Heart right ventricle (tissue), 16 donors: ENCODE measurements at places on chromosomes 3 and 15. TPM values are rescaled to one million over a fixed set of nuclear protein-coding genes. Genes with fewer than 3 reads are reported as not detected.

Gene THUMPD3
- polyA plus RNA-seq: 40.7 TPM

- no peak for DNase-seq
Measured at GRCh38 chr3:111769110-111769991, 89.7 kb upstream of the PHLDB2 start.

GRCh38 chr3:141643796-141644195 lies 94.3 kb upstream of the RNF7 start:
- no peak for DNase-seq

Gene CCDC13
- 0.52 TPM for polyA plus RNA-seq

GRCh38 chr15:40942337-40942854 lies 10.9 kb upstream of the CHAC1 start:
- no peak for DNase-seq

DNA sequence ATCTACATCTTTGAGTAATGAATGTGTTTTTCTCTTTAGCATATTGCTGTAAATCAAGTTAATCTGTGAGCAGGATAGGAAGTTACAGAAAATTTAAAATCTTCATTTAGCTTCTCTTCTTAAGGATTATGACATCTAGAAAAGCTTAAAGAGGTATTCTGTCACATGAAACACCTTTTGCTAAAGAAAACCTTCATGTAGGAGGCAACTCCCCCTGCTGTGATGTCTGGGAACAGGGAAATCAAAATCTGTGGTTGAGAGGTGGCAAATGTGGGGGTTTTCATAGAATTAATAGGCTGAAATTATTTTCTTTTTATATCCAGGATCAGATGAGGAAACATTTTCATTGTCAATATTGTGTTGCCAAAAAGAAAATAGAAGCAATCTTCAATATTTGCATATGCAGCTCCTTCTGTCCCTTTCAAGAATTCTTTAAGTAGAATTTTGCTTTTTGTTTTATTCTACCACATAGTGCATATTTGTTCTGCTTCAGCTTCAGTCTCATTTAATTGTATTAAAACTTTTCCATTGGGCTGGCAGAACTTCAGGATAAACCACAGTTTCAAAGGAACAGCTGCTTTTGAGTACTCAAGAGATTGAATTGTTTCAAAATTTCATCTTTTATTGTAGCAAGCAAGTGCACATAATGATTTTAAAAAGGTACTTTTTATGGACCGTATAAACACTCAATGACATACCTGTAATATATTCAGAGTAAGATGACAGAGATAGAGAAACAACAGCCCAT lies 128.4 kb downstream of the RAP2B start:
- no peak for DNase-seq

- no peak for DNase-seq
Measured at GRCh38 chr3:105398437-105398836, 31.7 kb downstream of the ALCAM start.

DNA sequence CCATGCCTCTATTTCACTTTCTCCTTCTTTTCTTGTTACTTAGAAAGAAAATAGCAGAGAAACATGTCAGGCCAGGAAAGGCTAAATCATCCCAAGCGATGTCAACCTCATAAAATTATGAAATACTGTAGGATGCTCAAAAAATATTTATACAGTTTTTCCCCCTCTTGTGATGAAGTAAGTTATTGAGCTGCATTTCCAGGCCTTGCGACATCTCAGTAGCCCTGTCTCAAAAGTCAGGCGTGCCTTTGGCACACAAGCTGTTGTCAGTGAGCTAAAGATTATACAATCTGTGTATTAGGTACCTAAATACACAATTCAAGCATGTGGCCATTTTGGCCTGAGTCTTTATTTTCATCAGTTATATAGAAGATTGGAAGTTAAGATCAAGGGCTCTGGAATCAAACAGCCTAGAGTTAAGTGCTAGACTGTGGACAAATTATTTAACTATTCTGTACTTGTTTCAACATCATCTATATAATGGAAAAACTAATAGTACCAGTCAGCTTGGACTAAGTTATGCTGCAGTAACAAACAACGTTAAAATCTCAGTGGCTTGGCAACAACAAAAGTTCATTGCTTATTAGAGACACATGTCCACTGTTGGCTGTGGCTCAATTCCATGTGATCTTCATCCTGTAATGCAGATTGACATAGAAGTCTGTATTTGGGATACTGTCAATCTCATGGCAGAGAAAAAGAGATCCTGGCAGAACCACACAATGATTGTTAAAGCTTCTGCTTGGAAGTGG lies 406.4 kb upstream of the PROK2 start:
- DNase-seq: no peak

GRCh38 chr15:63156755-63157117 lies 541 bp downstream of the RPS27L start:
- peak; percentile 19 for DNase-seq

Gene PARP15
- polyA plus RNA-seq: 1.5 TPM

Gene MUC20
- polyA plus RNA-seq: 0.36 TPM

GRCh38 chr3:52880474-52880873 lies 16.9 kb downstream of the STIMATE start:
- DNase-seq: no peak

DNA sequence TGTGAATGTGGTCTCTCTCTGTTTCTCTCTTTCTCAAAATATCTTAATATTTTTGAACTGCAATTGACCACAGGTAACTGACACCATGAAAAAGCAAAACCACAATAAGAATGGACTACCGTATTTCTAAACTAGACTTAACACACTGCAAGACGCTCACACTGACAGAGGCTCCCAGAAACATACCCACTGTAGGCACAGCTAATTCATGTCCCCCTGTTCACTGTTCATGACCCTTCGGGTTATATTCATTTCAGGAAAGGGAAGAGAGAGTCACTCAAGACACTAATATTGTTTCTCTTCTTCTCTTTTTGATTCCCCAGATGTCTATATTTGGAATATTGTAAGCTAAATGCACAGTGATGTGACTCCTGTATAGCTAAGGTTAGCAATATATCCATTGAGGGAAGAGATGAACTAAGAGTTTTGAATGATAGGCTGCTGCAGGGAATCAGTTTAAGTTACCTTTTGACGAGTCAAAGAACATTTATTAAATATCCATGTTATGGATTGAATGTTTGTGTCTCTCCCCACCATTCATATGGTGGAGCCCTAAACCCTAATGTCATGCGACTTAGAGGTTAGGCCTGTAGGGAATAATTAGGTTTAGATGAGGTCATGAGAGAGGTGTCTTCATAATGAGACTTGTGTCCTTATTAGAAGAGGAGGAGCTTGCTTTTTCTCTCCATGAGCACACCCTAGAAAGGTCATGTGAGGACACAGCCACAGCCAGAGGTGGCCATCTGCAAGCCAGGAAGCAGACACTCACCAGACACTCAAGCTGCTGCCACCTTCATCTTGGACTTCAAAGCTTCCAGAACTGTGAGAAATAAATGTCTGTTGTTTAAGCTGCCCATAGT lies 216.6 kb upstream of the GRM7 start:
- DNase-seq: no peak

DNA sequence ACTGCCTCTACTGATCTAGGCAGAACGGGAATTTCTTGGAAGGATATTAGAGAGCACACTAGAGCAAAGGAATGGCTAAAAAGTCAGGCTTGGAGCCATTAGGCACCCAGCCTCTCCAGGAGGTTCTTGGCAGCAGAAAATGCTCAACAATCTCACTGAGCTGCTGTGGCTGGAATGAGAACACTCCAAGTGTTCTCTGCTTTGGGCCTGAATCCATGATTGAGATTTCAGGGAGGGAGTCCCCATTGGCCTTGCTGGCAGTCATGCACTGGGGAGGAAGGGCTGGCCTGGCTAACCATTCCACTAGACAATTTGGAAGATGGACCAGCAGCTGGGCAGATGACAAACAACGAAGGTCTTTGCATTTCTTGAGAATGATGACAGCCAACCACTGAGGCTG lies 362.6 kb downstream of the SHQ1 start:
- DNase-seq: peak; percentile 48

Gene SEMA3G
- polyA plus RNA-seq: 13.1 TPM

- DNase-seq: peak; percentile 14
Measured at GRCh38 chr15:62624547-62625378, 417.8 kb upstream of the TPM1 start.

Gene ADGRG7
- polyA plus RNA-seq: not detected

DNA sequence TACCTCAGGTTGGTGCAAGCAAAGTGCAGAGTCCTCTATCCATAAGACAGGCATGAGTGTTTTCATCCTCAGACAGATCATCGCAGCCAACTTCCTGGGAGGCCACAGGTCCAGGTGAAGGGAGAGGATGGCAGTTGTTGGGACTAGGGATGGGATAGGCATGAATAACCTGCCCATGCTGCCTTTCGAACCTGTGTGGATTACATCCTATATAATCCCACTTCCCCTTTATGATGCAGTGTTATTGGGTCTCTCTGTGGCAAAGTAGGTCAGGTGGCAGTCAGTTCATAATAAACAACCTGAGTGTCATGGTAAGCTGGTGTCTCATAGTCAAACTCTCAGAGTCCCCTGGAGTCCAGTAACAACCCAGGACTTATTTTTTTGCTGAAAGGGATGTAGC lies 40.4 kb downstream of the CCR3 start:
- no peak for DNase-seq

Gene AADACL2
- not detected for polyA plus RNA-seq

DNA sequence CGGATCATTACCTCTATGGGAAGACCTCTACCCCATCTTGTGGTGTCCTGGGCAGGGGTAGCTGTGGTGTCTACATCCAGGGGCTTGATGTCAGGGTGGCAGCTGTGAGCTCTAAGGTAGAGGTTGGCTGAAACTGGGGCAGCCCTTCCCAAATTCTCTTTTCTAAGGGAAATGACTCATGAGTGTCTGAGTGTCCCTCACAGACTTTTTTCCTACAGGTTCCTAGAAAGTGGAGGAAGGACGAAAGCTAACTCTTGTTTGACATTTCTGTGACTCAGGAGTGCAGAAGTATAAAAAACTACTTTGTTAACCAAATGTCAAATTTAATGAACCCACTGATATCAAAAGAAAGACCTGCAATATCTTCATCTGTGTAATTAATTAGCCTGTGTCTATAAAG lies 481.5 kb downstream of the PDCD6IP start:
- no peak for DNase-seq

GRCh38 chr15:65086680-65087111 lies 10.2 kb downstream of the KBTBD13 start:
- DNase-seq: no peak

DNA sequence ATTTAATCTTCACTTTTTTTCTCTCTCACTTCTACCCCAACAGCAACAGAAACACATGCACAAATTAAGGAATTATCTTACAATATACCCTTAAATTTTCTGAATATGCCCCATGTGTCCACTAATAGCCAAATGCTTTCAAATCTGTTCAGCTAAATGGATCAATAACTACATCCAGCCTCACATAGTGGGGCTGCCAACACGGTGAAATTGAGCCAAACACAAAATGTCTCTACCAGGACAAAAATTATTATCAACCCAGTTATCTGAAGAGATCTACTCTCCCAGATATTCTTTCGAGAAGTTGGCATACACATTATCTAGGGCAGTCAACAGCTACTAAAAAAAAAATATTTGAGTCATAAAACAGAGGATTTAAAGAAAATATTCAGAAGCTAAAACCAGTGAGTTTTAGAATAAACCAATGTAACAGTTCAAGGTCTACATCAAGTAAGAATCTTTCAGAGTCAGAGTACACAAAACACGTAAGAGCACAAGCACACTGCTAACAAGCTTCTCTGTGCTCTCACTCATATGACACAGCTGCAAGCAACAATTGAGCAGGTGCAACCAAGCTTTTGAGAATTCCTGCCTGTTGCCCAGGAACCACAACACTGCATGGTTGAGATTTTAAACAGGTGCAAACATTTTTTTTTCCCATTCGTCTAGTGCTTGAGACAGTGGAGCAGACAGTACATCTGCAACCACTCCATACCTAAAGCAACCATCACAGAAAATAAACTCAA lies 247.7 kb downstream of the ZBTB20 start:
- DNase-seq: no peak

GRCh38 chr3:128425142-128425845 lies 41.4 kb downstream of the DNAJB8 start:
- no peak for DNase-seq

DNA sequence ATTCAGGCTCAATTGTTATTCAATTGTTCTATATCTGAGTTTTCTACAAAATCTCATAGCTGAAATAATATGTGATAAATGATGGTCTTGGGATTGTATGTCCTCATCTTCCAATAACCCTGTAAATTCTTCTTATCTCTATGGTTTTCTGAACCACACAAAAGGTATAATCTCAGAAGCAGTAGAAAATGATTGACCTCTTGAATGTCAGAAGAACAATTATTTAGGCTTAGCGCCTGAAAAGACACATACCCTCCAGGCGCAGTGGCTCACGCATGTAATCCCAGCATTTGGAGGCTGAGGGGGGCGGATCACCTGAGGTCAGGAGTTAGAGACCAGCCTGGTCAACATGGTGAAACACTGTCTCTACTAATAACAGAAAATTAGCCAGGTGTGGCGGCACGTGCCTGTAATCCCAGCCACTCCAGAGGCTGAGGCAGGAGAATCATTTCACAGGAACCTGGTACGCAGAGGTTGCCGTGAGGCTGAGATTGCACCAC lies 288.0 kb upstream of the TBC1D5 start:
- DNase-seq: no peak

- peak; percentile 55 for DNase-seq
Measured at GRCh38 chr3:14555835-14556234, 15.7 kb upstream of the GRIP2 start.

DNA sequence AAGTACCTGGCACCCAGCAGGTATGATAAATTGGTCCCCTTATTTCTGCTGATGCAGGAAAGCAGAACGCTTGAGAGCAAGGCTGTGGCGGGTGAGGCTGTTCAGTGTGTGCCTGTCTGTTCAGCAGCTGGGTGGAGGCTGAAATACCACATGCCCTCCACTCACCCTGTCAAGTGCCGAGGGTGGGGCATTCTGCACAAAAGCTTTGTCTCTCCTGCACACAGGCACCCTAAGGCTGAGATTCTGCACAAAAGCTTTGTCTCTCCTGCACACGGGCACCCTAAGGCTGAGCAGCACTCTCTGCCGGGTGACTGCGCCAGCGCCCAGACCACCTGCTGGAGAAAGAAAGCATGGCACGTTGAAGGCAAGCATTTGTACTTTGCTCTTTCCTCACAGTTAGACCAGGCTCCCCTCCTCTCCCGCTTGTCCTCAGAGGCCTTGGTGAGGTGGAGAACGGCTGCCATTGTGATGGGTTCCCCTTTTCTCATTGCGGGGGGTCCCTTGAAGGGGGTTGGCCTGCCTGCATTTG lies 97.5 kb downstream of the BDH1 start:
- no peak for DNase-seq

- no peak for DNase-seq
Measured at GRCh38 chr15:58229297-58229768, 91.2 kb downstream of the AQP9 start.

GRCh38 chr3:153090973-153091372 lies 71.1 kb upstream of the RAP2B start:
- DNase-seq: no peak

DNA sequence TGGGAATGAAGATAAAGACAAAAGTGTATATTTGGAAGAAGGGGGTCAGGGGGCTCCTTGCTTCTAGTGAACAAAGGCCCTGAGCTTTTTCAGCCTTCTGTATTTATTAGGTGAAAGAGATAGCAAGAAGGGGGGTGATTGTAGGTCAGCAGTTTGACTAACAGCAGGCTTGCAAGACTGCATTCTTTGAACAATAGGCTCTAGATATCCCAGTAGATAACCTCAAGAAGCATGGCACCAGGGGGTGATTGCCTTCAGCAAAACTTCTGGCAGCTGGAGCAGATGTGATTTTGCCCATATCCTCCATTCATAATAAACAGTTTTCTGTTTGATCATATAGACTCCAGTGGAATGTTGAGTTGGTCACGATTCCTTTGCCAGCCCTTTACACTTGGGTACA lies 31.7 kb upstream of the GOLIM4 start:
- no peak for DNase-seq

Gene WNT7A
- polyA plus RNA-seq: not detected
